Activated CD4-positive, alpha-beta T cell treated with anti-CD3 and anti-CD28 coated beads, Interleukin-2, amount 50 U/mL, for 4 hours (primary cell): ENCODE measurements at places on chromosomes 5 and 9.

DNA sequence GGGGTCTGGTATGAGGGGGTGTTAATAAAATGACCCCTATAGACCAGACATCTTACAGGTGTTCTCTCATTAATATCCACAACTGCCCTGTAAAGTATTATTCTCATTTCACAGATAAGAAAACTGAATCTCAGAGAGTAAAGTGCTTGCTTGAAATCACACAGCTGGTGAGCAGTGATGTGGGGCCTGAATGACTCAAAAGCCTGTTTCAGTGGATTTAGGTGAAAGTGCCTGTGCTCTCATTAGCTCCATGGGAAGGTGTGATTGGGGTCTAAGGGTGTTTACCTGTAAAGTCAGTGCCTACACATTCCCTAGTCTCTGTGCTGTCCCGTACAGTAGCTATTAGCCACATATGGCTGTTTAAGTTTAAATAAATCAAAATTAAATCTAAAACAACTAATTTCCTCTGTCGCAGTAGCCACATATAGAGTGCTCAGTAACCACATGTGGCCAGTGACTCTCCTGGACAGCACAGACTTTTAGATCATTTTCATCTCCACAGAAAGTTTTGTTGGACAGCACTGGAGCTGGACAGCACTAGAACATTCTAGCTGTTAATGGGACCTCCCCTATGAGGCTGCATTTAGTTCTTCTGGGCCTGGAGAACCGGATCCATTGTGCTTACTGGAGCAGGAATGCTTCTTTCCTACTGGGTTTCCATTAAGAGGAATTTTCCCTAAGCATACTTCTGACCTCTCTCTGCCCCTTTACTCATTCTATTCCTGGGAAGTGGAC lies 52.5 kb upstream of the SEMA6A start:
- no peak for DNase-seq

- DNase-seq = no peak
Measured at GRCh38 chr9:132637351-132637750, 32.4 kb downstream of the DDX31 start.

DNA sequence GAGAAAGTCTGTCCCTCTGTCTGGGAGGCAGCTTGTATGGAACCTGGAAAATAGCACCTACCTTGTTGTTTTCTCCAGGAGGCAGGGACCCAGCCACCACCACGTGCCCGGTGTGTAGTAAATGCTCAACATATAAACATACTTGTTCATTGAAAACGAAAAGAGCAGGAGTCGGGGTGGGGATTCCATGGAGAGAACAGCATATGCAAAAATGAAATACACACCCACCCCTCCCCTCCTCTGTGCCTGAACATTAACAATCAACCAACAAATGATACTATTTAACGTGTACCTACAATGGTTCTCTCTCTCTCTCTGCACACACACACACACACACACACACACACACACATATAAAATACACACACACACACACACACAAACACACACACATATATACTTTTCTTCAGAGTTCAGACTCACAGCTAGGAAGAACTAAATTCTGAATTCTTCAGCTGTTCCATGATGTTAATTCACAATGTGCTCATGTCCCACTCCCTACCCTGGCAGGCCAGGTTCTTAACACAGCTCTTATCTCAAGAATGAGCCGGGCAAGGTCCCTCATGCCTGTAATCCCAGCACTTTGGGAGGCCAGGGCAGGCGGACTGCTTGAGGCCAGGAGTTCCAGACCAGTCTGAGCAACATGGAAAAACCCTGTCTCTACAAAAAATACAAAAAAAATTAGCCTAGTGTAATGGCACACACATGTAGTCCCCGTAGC lies 16.3 kb upstream of the DENND1A start:
- DNase-seq = no peak

DNA sequence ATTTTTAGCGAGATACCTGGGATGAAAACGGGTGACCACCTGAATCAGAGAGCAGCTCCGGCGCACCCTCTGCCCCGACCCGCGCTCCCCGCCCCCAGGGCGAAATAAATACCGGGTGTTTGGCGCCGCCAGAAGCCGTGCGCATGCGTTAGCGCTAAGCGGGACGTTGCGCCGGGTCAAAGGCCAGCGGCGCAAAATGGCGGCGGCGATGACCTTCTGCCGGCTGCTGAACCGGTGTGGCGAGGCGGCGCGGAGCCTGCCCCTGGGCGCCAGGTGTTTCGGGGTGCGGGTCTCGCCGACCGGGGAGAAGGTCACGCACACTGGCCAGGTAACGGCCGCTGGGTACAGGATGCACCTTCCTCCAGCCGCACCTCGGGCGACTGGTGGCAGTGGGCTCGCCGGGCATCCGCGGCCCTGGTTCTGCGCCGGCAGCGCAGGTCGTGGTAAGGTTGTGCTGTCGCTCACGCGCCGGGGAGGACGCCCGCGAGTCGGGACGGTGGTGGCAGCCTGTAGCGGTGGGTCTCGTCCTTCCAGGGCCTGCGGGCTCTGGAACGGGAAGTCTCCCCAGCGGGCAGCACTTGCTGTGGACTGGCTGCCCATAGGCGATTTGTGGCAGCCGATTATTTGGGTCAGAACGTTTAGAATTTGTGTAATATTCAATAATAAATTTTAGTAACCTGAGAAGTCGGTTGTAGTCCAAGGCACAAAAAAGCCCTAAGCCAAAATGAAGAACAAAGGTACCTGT lies at the start of gene NDUFS6:
TSS of gene NDUFS6 (plus strand) at position 186 of the 745 bp plus-strand sequence. CDS start at position 197, 11 bp downstream.
- DNase-seq = peak; percentile 68

DNA sequence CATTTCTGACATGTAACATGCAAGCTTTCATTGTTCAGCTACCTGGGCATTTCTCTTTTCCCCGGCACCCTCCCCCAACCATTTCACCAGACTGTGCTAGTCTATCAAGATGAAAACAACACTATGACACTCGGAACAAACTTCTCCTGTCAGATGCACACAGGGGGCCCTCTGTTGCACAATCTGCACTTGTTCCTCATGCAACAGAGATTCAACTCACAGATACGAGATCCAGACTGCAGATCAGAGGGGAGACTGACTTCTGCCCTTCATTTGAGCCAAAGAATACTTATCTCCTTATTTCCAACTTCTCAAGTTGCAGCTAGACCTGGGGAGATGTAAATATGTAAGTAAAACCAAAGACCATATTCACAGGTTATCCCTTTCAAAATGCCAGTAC lies 15.7 kb upstream of the FST start:
- no peak for DNase-seq

DNA sequence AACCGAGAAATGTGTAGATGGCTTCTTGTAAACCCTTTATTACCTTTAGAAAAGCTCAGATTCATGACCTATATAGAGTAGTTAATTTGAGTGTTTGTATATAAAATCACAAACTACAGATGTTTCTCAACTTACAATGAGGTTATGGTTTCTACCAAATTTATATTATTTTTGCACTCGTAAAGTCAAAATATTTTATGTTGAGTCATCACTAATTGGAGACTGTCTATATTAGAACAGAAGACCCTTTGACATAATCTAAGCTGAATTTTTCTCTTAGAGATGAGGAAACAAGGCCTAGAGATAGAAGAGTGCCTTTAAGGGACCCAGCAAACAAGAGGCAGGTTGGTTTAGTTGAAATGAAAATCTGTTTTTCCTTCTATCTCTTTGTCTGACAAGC lies 20.0 kb upstream of the NMUR2 start:
- DNase-seq = no peak
